CD4-positive, alpha-beta T cell treated with Interleukin-15 for 1 hour (primary cell): ENCODE measurements at places on chromosomes 3 and 15.

DNA sequence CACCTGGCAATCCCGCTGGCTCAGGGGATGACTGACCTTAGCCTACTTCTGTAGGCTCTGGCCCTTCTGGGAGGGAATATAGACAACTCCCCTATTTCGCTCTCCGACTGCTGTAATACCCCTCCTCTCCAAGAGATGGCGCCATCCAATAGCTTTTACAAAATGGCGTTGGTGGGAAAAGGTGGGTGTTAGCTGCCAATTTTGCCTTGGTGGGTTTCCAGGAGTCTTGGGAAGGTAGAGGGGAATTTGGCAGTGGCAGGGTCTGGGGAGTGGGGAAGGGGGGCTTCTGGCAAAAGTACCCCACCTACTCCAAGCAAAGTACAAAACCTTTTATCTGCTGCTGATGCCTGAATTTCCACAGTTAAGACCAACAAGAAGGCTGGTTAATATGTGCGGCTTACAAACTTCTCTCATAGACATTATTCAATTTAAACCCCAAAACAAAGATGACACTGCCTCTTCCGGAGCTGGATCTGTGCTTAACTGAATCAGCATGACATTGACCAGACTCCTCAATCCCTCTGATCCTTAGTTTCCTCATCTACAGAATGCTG, 62.1 kb downstream of the RASGRF1 start:
- DNase-seq: no peak

DNA sequence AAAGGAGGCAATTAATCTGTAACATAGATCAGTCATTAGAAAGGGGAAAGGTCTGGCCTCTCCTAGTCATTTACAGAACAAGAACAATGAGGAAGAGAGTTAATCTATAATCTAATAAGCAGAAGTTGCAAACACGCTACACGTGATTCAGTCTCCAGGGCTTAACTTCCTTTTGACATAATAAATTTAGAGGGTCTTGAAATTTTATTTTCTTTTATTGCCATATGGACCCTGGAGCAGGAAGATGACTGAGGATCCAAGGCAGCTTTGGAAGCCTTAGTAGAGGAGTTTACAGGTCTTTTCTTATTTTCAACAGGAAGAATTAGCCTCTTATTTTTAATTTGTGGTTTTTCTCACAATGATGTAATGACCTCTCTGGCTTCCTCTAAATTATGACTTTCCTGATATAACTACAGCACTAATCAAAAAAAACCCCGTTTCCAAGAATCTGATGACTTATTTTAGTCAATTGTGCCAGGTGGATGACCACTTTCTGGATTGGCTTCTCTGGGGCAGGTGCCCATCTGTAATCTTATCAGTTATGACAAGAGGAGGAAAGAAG, 32.2 kb downstream of the ADGRG7 start:
- no peak for DNase-seq

GRCh38 chr3:192879346-192880031, 38.2 kb downstream of the MB21D2 start:
- DNase-seq: no peak

DNA sequence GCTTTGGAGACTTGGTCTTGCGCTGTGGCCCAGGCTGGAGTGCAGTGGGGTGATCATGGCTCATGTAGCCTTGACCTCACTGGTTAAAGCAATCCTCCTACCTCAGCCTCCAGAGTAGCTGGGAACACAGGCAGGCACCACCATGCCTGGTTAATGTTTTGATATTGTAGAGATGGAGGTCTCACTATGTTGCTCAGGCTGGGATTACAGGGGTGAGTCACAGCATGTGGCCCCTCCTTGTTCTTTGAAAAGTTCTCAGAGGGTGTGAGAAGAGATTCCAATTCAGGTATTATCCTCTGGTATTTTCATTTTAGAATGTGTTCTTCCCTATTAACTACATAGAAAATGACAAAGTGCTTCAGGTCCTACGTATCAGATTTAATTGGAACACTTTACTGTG, 51.9 kb upstream of the RPL32 start:
- no peak for DNase-seq

DNA sequence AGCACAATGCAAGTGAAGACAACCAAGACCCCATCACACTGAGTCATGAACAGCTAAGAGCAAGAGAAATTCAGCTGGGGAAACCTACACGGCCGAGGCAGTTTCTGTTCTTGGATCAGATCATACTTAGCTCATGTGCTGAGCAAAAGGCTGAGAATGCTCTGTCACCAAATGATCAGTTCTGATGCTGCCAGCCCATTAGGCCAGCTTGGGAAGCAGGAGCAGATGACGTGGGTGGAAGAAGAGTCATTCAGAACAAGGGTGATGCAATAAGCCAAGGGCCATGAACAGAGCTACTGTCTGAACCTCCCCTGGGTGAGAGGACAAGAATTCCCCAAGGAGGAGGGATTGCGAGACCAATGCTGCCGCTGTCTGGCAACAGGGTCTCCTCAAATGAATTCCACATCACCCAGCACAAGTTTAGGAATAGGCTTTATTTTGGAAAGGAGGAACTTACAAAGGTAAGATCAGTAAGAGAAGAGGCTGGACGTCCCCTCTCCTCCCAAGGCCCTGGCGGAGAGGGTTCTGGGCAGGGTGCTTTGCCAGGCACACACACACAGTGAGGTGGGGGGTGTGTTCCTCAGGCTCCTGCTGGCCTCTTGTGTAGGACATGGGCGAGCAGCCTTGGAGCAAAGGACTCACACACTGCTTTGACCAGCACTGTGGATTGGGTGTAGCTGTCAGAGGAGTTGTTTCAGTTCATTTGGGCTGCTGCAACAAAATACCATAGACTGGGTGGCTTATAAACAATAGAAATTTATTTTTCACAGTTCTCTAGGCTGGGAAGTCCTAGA, 65.6 kb upstream of the CTXND1 start:
- DNase-seq: no peak
